ENCODE measurements at places on chromosomes 12 and 14.

DNA sequence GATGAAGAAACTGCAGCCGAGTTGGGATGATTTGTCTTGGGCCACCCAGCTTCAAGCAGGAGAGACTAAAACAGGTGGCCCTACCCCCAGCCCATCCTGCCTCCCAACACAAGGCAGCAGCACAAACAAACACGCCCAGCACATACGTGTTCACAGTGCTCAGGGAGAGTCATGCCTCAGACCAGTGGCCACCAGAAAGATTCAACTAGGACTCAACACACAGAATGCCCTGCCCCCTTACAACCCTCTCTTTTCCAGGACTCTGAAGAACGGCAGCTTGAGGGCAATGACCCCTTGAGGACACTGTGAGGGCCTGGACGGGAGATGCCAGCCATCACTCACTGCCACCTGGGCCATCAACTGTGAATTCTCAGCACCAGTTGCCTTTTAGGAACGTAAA, 75.0 kb downstream of the NT5DC3 start:
- DNase-seq: no peak

DNA sequence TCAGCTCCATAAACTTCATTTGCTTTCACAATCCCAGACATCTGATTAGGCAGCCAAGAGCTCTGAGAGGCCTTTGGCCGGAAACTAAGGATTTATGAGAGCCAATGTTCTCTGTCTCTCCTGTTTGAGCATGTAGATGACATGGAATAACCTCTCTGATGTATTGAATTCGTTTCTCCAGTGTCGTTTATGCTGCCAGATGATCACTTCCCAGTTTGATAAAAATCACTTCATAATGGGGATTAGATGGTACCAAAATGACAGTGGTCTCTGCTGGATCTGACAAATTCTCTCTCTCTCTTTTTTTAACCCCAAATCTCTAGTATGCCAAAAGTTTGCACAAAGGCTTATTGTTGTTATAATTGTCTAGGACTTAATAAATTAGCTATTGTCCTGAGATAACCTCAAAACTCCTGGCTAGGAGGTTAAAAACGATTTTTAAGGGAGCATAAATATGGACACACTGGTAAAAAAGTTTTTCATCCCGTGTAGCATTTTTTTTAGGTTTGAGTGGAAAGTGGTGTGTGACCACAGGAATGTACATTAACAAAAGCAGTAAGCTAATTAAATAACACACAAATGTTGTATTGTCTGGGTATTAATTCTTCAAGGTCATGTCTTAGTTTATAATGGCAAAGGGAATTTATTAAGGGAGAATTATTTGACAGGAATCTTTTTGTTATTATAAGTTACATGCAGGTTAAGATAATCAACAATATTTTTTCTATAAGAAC, 82.6 kb upstream of the USP44 start:
- DNase-seq: no peak

- DNase-seq: no peak
These were observed 10.7 kb upstream of the KRT82 start for GRCh38 chr12:52416795-52417194.

DNA sequence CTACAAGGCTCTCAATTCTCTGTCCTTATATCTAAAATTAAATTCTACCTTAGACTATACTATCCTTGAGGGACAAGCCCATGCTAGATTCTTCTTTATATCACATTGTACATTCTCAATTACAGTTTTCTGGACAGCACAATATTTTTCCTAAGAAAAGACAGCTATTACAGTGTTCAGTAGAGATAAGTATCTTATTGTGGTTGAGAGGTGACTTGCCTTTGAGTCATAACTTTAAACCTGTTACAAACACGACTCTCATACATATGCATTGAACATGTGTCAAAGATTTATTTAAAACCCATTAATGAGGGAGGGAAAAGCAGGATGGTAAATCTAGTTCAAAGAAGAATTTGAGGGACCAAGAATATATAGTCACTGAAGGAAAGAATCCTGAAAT, 61.1 kb downstream of the TPH2 start:
- DNase-seq: no peak

GRCh38 chr12:11746024-11746771, 96.7 kb downstream of the ETV6 start:
- DNase-seq: no peak

GRCh38 chr12:13369474-13370056, 173.0 kb downstream of the EMP1 start:
- no peak for DNase-seq

DNA sequence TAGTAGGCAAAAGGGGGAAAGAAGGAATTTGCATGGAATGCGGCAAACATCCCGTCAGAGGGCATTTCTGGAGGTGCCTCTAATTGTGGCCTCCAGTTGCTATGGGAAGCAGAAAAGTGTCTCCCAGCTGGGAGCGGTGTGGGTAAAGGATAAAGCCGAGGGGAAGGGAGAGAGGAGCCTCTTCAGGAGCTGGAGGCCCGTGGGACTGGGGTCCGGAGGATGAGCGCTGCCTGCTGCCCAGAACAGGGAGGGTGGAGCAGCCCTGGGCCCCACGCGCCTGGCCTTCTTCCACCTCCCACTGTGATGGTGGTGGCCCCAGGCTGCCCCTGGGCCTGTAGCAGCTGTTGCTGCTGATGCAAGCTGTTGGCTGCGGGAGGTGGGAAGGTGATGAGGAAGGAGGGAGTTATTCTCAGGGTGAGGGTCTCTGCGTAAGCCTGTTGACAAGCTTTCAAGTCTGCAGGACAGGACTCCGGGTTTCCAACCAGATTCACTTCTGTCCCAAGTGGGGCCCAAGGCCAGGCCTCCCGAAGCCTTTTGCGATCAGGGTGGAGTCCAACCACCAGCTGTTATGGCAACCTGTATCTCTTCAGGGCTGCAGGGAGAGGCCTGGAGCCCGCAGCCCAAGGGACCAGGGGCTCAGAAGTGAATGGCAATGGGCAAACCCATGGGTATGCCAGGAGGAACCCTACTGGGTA, 19.1 kb upstream of the PGF start:
- no peak for DNase-seq

- no peak for DNase-seq
These were observed 5.1 kb upstream of the PCNX1 start for GRCh38 chr14:70902184-70902583.

- DNase-seq: no peak
These were observed 26.0 kb downstream of the PPFIBP1 start for GRCh38 chr12:27549801-27550652.

GRCh38 chr14:100842799-100843198, 16.9 kb downstream of the MEG3 start:
- no peak for DNase-seq

DNA sequence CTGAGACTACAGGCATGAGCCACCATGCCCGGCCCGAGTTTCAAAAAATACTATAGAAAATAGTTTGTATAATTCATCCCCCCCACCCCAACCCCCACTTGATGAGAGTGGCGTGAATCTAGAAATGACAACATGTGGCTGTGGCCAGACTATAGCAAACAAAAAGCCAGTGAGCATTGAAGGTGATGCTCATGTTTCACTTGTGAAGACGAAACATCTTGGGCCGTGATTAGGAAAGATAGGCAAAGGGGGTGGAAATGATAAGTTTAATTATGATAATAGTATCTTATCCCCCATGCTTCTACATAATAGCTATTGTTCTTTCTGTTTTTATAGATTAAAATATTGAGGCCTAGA, 8.5 kb downstream of the BORCS5 start:
- DNase-seq: no peak

DNA sequence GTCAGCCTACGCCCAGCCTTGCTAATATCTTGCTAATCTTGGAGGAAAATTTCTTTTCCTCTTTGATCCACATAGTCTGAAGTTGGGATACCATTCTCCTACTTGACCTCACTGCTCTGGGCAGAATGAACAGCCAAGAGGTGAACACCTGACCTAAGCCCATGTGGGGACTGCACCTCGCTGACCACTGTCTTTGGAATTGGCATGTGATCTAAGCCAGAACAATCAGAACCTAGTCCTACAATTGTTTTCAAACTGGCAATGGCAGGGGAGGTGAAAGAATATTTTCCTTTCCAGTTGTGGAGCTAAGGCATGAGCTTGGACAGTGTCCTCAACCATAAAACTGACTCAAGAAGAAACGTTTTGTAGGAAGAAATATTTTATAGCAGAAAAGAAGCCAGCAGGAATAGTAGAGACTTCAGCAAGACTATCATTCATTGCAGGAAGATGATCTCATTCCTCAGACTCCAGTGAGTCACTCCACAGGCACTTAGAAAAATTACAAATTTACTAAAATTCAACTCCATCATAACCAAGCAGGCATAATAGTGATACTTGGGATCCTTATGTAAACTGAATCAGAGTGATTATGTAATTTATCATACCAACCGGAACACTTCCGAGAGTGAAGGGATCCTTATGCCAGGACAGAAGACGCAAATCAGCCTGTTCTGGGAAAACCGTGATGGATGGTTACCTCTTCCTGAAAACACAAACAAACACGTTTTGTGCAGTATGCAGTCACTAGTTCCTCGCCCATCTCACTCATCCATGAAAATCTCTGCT, 14.7 kb downstream of the PTPRO start:
- DNase-seq: no peak

- no peak for DNase-seq
These were observed 390.7 kb downstream of the C12orf75 start for GRCh38 chr12:105721051-105721825.

GRCh38 chr12:121799156-121799841, 4.5 kb upstream of the SETD1B start:
- DNase-seq: peak; percentile 69

DNA sequence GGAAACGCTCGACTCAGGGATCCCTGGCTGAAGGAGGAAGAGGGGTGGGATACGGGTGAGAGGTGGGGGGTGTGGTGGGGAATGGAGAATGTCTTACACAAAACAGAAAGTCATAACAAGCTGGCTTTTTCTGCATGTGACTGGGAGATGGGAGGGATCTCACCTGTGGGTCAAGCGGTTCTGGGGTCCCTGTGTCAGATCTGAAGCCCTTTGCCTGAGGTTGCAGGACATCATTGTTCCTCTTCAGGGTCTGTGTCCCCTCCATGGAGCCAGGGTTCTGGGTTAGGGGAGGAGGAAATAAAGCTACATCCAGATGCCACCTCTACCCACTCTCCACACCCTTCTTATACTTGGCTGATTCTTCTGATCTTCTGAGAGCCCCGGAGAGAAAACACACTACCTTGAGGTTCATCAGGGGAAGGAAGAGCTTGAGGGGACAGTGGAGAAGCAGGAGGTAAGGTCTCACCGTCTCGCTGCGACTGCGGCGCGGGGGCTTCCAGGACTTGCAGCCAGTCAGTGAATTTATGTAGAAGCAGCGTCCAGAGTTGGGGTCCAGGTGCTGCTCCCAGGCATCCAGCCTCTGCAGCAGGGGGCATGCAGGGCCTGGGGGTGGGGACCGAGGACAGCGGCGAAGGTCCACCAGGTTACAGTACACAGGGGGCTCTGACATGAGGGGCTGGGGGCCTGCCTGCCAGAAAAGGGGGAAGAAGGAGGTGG, 2.5 kb downstream of the ARHGAP9 start:
- peak; percentile 33 for DNase-seq

DNA sequence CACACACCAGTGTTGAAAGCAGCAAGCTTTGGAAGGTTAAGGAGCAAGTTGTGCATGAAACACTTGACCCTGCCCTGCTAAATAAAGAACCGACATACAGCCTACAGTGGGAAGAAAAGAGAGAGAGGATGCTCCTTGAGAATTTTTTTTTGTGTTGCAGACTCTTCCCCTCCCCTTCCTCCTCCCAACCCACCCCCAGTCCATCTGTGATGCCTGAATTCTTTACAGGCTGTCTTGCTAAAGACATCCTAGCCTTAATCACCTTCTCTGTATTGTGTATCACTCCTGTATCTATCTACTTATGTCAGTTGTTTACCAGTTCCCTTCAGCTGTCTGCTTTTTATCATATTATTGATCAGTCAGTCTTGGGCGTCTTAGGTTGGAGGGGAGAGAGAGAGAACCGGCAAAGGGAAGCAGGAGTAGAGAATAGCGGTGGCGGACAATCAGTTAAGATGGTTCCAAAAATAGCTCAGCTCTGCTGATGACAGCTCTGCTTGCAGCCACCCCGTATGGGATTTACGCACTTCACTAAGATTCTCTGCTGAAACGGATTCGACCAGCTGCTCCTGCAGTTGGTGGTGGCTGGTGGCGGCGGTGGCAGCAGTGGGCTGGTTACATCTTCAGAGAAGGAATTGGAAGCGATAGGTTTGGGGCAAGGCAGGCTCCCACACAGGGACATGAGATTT, 664.7 kb downstream of the NRXN3 start:
- no peak for DNase-seq

DNA sequence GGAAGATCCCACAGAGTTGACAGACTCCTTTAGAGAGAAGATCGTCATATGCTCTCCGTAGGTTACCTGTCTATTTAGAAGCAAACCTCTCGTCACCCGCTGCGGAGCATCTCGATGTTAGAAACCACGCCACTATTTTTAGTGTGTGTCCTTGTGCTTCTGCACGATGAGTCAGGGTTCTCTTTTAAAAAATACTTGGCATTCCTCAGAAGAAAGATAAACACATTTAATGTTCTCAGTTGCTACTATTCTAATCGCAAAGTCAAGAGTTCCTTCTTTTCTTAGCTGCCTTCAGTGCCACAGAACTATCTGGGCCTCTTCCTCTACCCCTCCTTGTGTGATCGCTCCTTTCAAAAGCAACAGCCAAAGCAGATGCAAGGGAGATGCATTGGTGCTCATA, 192.4 kb downstream of the PELI2 start:
- no peak for DNase-seq

- no peak for DNase-seq
These were observed 47.9 kb upstream of the BCAT1 start for GRCh38 chr12:24996820-24997219.

- no peak for DNase-seq
These were observed 1.4 kb upstream of the KLRC1 start for GRCh38 chr12:10454531-10454930.

- no peak for DNase-seq
These were observed 72.6 kb downstream of the BBS10 start for GRCh38 chr12:76275511-76276093.

DNA sequence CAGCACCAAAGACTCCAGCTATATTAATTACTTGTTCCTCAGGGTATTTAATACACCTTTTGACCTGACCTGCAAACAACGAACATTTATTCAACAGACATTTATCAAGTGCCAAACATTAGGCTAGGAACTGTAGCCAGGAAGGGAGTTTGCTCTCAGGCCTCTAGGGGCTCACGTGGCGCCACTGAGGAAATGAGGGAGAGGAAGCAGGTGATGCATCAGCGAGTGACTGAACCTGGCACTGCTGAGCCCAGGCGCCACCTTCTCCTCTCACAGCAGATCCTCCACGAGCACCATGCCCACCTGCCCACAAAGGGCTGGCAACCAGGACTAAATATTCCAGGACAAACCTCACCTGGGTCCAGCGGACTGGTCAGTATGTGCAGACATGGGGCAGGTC, 50.2 kb downstream of the SETD3 start:
- DNase-seq: peak; percentile 10

GRCh38 chr14:104356020-104356737, 217.8 kb downstream of the KIF26A start:
- DNase-seq: no peak

GRCh38 chr12:66699738-66700482, 21.0 kb upstream of the GRIP1 start:
- DNase-seq: no peak

DNA sequence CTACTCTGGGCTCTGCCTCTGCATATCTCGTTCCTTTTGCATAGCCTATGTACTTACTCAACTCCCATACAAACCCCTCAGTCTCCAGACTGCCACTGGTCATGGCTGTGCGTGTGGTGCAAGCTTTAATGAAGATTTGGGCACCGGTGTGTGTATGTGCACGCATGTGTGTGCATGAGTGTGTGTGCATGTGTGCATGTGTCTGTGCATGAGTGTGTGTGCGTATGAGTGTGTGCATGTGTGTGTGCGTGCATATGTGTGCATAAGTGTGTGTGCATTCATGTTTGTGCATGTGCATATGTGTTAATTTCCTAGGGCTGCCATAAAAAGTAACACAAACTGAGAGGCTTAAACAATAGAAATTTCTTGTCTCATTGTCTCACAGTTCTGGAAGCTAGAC, 17.1 kb upstream of the TBPL2 start:
- DNase-seq: no peak

Measured in central memory CD4-positive, alpha-beta T cell (primary cell).